MM.1S (cell line): ENCODE measurements at places on chromosomes 7 and 10.

DNA sequence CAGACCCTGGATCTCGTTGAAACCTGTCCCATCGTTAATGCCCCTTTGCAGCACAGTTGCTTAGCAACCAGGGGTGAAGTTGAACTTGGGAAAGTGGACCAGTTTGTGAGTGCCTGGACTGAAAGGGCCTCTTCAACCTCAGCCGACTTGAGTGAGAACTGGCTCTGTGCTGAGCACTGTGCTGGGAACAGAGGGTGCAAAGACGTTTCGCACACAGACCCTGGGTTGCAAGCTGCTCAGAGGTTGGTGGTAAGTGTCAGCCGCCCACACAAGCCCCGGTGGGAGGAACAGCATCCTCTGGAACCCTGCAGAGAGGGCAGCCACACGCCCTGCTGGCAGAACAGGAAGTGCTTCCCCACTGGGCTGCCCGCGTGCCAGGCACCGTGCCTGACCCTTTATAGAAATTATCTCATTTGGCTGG, 89.2 kb downstream of the CARD11 start:
- no peak overlapping the region for H3K27ac ChIP-seq
- H3K4me3 ChIP-seq = no peak overlapping the region
- no peaks in the 10 kb centered on the region for H3K4me1 ChIP-seq
- no peak for DNase-seq

GRCh38 chr7:152733286-152733934, 26.1 kb upstream of the ACTR3B start:
- no peak for DNase-seq
- H3K36me3 ChIP-seq = no peaks in the 10 kb centered on the region
- no peaks in the 10 kb centered on the region for H3K27me3 ChIP-seq
- H3K27ac ChIP-seq = no peak overlapping the region

GRCh38 chr10:61986382-61986781, 84.9 kb downstream of the ARID5B start:
- H3K4me3 ChIP-seq = no peak overlapping the region
- H3K36me3 ChIP-seq = no peaks in the 10 kb centered on the region; the same call in 1 of the 2 replicates
- H3K4me1 ChIP-seq = peaks cover 43% of the 10 kb centered on the region
- peak overlapping the region; percentile 89; the same call in 1 of the 2 replicates for H3K27ac ChIP-seq
- DNase-seq = no peak

DNA sequence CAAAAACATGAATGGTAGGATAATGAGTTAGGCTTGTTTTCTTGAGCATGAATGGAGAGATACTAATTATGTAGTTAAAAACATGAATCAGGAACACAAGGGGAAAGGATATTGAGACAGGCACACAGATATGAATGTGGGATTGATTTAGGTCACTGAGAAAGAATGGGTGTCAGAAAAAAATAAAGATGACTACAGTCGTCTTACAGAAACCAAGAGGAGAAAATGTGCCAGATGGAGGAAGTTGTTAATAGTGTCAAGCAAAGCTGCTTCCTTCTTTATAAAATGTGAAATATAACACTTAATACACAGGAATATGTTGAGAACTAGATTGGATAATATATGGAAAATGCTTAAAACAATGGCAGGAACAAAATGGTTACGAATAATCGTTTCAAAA, 173.3 kb upstream of the BET1 start:
- H3K27me3 ChIP-seq = peaks cover 39% of the 10 kb centered on the region
- peaks cover 12% of the 10 kb centered on the region for H3K4me1 ChIP-seq
- H3K36me3 ChIP-seq = no peaks in the 10 kb centered on the region
- H3K4me3 ChIP-seq = no peak overlapping the region

- H3K4me3 ChIP-seq = 0 out of 2 replicates have a peak overlapping the region, but pooled peaks have one; percentile 10
- peak; percentile 63 for DNase-seq
- H3K4me1 ChIP-seq = no peaks in the 10 kb centered on the region
- H3K27ac ChIP-seq = no peak overlapping the region
- no peaks in the 10 kb centered on the region for H3K27me3 ChIP-seq
- H3K36me3 ChIP-seq = no peaks in the 10 kb centered on the region
Observed at GRCh38 chr10:17257466-17258321, 29.7 kb downstream of the VIM start.

- H3K4me3 ChIP-seq = no peak overlapping the region
- no peaks in the 10 kb centered on the region for H3K4me1 ChIP-seq
- H3K27ac ChIP-seq = no peak overlapping the region
- peaks cover 10% of the 10 kb centered on the region; the same call in 1 of the 2 replicates for H3K27me3 ChIP-seq
Observed at GRCh38 chr10:97999066-97999922, 31.1 kb downstream of the CRTAC1 start.

DNA sequence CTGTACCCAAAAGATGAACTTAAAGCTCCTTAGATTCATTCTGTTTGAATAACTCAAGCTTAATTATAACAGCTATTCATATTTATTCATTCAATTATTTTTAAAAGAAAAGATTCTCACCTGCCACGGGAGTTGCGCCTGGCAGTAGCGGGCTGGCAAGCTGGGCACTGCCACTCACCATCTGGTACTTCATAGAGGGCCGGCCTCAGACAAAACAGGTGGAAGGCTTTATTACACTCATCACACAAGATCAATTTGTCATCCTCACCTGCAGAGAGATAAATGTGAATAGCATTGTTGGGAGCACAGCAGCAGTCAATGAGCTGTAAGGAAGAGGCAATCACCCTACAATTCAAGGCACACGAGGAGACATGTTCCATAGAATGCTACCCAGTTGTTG, 15.8 kb downstream of the FZD9 start:
- peaks cover 42% of the 10 kb centered on the region for H3K36me3 ChIP-seq
- no peak for DNase-seq
- no peaks in the 10 kb centered on the region for H3K4me1 ChIP-seq
- no peak overlapping the region for H3K27ac ChIP-seq
- H3K27me3 ChIP-seq = no peaks in the 10 kb centered on the region

DNA sequence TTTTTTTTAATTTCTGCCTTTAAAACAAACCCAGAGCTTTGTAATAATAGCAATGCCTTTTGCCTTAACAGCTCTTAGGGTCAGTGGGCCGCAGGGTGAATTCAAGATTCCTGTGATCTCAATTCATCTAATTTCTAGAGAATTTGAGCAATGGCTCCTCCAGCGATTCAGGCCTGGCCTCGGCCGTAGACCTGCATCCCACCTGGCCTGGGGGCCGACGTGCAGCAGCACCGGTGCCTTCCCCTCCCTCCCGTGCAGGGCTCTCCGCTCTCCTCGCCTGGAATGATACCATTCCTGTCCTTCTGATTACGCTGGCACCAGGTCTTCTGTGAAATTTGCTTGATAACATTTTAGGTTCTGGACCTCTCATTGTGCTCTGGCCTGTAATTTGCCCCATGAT, 172.5 kb downstream of the ADARB2 start:
- no peak overlapping the region for H3K4me3 ChIP-seq
- no peaks in the 10 kb centered on the region for H3K36me3 ChIP-seq
- no peaks in the 10 kb centered on the region for H3K27me3 ChIP-seq
- no peak for DNase-seq
- H3K27ac ChIP-seq = no peak overlapping the region
- H3K4me1 ChIP-seq = no peaks in the 10 kb centered on the region

DNA sequence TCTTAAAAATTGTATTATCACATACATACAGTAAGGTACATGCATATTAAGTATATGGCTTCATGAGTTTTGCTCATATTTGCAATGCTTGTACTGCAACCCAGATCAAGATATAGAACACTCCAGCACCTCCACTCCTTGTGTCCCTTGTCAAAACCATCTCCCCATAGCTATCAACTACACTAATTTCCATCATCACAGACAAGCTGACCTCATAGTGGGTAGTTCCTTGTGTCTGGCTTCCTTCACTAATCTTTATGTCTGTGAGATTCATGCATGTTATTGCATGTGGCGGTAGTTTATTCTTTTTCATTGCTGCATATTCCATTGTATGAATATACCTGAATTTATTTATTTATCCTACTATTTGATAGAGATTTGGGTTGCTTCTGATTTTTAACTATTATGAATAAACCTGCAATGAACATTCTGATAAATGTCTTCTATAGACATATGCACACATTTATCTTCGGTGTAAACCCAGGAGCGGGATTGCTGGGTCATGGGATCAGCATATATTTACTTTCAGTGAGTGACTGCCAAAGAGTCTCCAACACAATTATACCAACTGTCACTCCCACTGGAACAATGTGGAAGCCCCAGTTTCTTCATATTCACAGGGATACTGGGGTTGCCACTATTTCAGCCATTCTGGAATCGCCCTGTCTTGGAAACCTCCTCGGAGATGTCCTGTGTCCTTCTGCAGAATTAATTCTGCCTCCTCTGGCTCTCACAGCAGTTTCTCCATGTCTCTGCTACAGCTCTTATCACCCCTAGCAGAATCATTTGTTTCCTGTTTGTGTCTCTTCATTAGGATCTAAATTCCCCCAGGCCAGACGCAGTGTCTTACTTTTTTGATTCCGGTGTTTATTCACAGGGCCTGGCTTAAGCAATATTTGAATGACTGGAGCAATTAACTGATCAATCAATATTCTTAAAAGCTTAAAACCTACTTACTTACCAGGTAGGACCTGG, 14.7 kb upstream of the ADAM12 start:
- H3K27me3 ChIP-seq = no peaks in the 10 kb centered on the region
- no peaks in the 10 kb centered on the region for H3K36me3 ChIP-seq
- no peaks in the 10 kb centered on the region for H3K4me1 ChIP-seq
- H3K4me3 ChIP-seq = no peak overlapping the region
- H3K27ac ChIP-seq = no peak overlapping the region
- DNase-seq = no peak

DNA sequence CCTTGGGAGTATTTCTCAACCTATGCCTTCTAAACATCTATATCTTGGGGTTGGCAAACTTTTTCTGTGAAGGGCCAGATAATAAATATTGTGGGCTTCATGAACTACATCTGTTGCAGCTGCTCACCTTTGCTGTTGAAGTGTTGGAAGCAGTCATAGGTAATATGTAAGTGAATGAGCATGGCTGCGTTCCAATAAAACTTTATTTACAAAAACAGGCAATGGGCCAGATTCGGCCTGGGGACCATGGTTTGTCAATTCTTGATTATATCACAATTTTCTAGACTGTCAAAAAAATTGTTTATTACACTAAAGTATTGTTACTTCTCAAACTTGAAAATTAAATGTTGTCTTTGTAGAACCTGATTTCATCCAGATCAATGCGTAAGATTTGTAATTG, 54.9 kb downstream of the MTPN start:
- no peaks in the 10 kb centered on the region for H3K27me3 ChIP-seq
- H3K4me3 ChIP-seq = no peak overlapping the region
- no peaks in the 10 kb centered on the region for H3K36me3 ChIP-seq

DNA sequence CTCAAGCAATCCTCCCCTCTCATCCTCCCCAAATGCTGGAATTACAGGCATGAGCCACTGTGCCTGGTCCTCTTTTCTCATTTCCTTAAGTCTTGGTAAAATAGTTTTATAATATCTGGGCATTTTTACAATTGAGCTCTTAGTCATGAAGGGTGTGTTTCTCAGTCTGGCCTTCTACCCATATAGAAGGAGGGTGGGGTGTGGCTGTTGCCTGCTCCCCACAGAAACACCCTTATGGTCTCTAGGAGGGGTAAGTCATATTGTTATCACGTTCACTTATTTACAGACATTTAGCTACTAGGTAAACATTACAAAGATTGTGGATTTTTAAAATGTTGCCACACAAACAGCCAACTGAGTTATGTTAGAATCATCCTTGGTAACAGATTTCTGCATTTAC, 6.7 kb upstream of the OTUD1 start:
- H3K27me3 ChIP-seq = no peaks in the 10 kb centered on the region
- no peak for DNase-seq
- H3K4me3 ChIP-seq = no peak overlapping the region
- no peaks in the 10 kb centered on the region for H3K36me3 ChIP-seq
- no peaks in the 10 kb centered on the region for H3K4me1 ChIP-seq
- H3K27ac ChIP-seq = no peak overlapping the region

DNA sequence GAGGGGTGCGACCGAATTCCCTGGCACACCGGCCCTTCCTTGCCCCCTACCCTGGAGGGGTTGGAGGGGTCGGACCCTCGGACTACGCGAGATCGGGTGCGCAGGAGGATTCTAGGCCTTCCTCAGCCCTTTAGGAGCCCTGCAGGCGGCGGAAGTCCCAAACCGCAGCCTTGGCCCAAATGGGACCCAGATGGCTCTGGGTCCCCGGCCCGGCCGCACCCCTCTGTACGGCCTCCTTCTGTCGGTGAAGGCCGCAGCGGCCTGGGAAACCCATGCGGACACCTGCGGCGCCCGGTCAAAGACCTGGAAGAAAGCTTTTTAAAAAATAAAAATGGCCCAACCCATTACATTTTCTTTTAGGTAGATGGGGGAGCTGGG, 2.4 kb upstream of the VAX1 start:
- H3K27me3 ChIP-seq = no peaks in the 10 kb centered on the region
- no peak overlapping the region for H3K27ac ChIP-seq
- no peak overlapping the region for H3K4me3 ChIP-seq
- no peaks in the 10 kb centered on the region for H3K4me1 ChIP-seq

DNA sequence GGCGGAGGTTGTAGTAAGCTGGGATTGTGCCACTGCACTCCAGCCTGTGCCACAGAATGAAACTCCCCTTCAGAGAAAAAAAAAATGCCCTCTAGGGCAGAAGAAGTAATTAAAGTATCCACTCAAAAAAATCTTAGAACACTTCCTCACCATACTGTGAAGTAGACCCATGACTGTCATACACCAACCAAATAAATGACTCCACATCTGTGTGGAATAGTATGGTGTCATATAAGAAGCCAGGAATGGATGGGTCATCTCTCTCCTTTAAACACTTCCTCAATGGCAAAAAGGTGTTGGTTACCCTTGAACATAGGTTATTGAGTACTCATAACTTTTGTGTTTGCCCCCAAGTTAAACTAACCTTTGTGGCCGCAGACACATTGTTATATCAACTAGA, 48.1 kb upstream of the PCGF5 start:
- no peak overlapping the region for H3K4me3 ChIP-seq
- H3K27me3 ChIP-seq = no peaks in the 10 kb centered on the region
- no peaks in the 10 kb centered on the region for H3K4me1 ChIP-seq
- DNase-seq = no peak
- no peak overlapping the region for H3K27ac ChIP-seq

DNA sequence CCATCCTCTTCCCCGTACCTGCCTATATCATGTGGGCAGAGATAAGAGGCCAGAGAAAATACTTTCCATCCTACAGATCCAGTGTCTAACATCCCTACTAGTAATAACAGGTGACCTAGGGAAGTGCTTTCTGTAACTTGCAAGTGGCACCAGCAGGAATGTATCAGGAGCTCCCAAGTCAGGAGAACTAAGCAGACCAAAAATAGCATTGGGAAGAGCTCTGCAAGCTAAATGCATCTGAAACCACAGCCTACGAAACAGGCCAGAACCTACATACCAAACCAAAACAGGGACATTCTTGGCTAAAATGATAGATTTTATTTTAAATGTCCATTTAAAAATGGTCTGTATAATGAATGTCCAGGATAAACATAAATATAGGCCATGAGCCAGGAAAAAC, 680.8 kb downstream of the PHTF2 start:
- H3K36me3 ChIP-seq = no peaks in the 10 kb centered on the region
- H3K4me3 ChIP-seq = no peak overlapping the region
- H3K27me3 ChIP-seq = no peaks in the 10 kb centered on the region
- no peak overlapping the region for H3K27ac ChIP-seq
- DNase-seq = no peak

GRCh38 chr10:88497913-88498312, 85.2 kb downstream of the RNLS start:
- no peaks in the 10 kb centered on the region for H3K36me3 ChIP-seq
- DNase-seq = no peak
- no peak overlapping the region for H3K4me3 ChIP-seq
- no peaks in the 10 kb centered on the region for H3K27me3 ChIP-seq
- no peaks in the 10 kb centered on the region for H3K4me1 ChIP-seq

- no peak overlapping the region for H3K27ac ChIP-seq
- DNase-seq = no peak
- H3K36me3 ChIP-seq = no peaks in the 10 kb centered on the region
- no peaks in the 10 kb centered on the region for H3K27me3 ChIP-seq
- no peak overlapping the region for H3K4me3 ChIP-seq
- H3K4me1 ChIP-seq = 0 out of 2 replicates have a peak, but pooled peaks cover 7% of the 10 kb centered on the region
Observed at GRCh38 chr7:151503902-151504714, 15.6 kb downstream of the RHEB start.
